Esophagus mucosa (tissue), 1 donor: ENCODE measurements at places on chromosomes 2 and 18. TPM values are rescaled to one million over a fixed set of nuclear protein-coding genes. Genes with fewer than 3 reads are reported as not detected.

LIMS3 gene
- not detected for total RNA-seq

SNRNP27 gene
- 14.7 TPM for total RNA-seq

ASTL gene
- total RNA-seq = 0.28 TPM

ASPRV1 gene
- 0.16 TPM for total RNA-seq

CHRNG gene
- total RNA-seq = not detected

SMIM21 gene
- total RNA-seq = not detected

GRB14 gene
- 0.36 TPM for total RNA-seq

CRYGD gene
- not detected for total RNA-seq

ERICH2 gene
- not detected for total RNA-seq

SIX2 gene
- total RNA-seq = 0.12 TPM

AMER3 gene
- total RNA-seq = not detected

IHH gene
- total RNA-seq = 0.08 TPM

MEIS1 gene
- total RNA-seq = 31.8 TPM

RFTN2 gene
- 1.5 TPM for total RNA-seq

IL36RN gene
- total RNA-seq = 64.1 TPM

CD8B2 gene
- total RNA-seq = not detected

GALNT14 gene
- 26.7 TPM for total RNA-seq

PROC gene
- total RNA-seq = 0.20 TPM

VWC2L gene
- total RNA-seq = not detected

MOGAT1 gene
- not detected for total RNA-seq

UBE2E3 gene
- total RNA-seq = 52.8 TPM

CTNNA2 gene
- total RNA-seq = not detected
